ENCODE measurements at places on chromosomes 11 and 22.

DNA sequence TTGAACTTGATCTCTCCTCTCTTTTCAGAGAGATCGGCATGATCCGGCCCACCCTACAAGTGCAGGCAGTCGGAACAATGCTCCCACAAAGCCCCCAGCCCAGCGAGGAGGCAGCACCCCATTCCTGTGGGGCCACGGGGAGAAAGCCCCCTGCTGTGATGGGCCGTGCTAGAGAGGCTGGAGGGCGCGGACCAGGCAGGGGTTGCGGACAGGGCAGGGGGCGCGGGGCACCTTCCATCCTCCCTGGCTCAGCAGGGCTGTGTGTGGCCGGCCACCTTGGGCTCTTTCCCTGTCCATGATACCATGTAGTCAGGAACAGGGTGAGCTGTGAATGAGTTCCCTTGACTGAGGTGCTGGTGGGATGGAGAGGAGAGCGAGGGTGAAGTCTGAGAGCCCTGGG is 379.8 kb downstream of the BRD1 start:
- DNase-seq, result no peak

GRCh38 chr11:72686639-72687220 is 12.5 kb upstream of the PDE2A start:
- no peak for DNase-seq

- no peak for DNase-seq
Measured at GRCh38 chr11:121721961-121722360, 269.2 kb upstream of the SORL1-AS1 start.

GRCh38 chr11:70731271-70732022 is 333.1 kb downstream of the CTTN start:
- no peak for DNase-seq

DNA sequence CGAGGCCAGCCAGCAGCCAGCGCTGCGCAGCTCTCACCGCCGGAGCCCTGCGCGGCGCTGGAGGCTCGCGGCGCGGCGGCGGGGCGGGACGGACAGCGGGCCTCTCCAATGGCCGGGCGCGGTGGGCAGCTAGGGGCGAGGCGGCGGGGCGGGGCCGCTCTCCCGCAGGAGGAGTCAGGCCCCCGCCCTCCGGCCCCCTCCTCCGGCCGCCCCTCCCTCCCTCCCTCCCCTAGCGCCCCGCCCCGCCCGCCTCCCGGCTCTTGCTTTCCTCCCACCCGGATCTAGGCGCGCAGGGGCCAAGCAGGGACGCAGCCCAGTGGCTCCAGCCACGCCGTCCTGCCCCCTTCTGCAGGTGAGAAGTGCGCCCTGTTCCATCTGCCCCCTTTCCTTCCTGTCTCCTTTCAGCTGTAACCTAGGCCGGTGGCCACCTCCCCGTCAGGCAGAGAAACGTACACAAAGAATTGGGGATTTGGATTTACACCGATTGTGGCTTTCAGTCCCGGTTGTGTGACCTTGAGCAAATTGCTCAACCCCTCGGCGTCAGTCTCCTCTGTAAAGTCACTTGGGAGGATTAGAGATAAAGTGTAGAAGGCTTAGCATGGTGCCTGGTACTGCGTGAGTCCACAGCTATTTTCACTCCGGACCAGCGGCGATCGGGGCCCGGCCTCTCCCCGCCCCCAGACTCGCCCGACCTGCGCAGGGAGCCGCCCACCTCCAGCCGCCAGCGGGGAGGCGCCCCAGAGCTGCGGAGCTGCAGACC is at the start of gene FZD4:
Gene FZD4 (minus strand): TSS at position 35 of the 760 bp plus-strand sequence. CDS start 310 bp downstream, outside the sequence.
- no peak for DNase-seq

DNA sequence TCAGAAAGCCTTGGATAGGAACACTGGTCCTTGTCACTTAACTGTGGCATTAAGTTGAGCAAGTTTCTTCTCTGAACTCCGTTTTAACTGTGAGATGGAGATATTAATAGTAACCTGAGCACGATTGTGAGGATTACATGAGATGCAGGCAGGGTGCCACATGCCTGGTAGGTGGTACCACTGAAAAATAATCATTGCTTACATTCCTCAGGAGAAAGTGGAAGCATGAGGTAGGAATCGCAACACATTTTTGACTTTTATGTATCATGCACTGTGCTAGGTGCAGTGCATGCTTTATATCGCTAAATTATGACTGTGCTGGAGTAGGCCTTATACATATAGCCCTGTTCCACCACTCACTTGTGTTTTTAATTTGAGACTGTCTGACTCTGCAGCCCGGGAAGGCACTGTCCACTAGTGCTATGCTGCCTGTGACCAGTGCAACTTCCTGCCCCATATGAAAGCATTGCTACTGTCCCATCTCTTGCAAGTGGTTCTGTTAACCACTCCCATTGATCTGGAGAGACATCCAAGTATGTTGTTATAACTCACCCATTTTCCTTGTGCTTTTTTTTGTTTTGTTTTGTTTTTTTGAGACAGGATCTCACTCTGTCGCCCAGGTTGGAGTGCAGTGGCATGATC is 1.0 kb downstream of the UQCR10 start:
- no peak for DNase-seq

DNA sequence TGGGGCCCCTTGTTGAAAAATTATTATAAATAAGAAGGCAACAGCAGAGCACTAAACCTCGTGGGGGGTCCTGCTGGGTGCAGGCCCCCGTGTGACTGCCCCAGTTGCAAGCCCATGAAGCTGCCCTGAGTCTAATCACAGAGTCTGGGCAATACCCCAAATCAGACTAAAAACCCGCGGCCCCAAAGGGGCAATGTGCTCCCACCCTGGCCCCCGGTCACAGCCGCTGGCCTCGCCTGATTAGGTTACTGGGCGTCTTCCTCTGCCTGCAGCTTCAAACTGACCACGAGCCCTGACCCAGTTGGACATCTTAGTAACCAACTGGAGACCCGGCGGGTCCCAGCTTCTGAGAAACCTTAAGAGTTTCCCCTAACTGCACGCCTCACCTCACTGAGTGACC is 1.6 kb downstream of the CXCR5 start:
- DNase-seq, result no peak

DNA sequence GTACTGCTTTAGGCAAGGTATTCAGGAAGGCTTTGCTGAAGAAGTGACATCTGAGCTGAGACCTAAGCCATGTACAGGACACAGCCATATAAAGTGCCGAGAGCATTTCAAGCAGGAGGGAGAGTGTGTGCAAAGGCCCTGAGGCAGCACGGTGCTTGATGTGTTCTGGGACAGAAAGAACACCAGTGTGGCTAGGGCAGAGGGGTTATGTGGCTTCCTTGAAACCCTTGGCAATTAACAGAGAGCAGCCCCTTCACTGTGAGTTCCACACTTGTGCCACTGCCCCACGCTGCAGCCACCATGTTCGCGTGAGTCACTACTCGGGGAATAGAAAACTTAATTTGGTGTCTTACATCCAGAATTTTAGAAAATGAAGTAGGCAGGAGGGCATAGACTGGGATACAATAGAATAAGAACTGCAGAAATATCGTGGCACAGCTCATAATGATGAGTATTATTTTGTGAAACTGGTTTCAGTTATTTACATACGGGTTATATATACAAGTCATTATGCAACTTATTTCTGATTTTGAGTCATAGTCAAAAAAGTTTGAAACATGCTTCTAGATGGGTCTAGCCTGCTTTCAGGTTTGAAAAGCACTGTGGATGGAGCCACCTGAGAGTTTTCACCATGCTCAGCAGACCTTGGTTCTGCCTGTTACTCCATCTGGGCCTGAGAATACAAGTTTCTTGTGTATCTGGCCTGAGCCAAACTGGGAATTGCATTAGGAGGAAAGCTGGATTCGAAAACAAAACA is 11.8 kb downstream of the IL10RA start:
- DNase-seq, result no peak

GRCh38 chr11:10505278-10506007 is 35.5 kb downstream of the RNF141 start:
- no peak for DNase-seq

DNA sequence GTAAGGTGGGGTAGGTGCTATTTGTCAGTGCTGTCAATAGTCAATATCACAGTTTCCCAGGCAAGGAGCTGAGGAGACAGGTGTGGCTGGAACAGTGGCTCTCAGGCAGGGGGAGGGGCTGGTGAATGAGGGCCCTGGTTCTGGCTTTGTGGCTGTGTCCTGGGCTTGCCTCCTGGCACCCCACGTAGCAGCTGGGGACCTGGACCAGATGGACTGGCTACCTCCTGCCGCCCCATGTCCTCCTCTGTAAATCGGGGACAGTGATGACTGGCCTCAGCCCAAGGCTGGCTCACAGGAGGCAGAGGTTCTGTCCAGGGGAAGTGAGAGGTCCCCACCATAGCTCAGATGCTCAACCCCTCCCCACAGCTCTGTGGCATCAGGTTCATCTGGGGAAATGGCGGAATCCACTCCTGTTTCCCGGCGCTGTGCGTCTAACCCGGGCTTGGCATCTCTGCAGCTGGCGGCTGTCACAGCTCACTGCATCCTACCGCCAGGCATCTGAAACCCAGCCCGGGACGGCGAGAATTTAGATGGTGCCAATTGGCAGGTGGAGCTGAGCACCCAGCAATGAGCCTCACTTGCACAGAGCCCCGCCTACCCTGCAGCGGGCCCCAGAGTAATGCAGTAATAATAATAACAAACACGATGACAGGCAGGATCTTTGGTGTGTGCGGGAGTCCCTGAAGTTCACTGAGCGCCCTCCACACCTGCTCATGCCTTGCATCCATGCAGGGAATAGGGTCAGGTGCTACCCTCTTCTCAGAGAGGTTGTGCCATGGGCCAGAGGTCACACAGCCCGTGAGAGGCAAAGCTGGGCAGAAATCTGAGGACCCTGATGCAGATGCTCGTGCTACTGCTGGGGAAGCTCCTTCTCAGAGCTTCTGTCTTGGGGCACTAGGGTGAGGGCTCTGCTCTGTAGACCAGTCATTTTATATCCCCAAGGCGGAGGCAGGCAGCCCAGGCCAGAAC is 27.8 kb upstream of the SHISAL1 start:
- DNase-seq, result no peak

DNA sequence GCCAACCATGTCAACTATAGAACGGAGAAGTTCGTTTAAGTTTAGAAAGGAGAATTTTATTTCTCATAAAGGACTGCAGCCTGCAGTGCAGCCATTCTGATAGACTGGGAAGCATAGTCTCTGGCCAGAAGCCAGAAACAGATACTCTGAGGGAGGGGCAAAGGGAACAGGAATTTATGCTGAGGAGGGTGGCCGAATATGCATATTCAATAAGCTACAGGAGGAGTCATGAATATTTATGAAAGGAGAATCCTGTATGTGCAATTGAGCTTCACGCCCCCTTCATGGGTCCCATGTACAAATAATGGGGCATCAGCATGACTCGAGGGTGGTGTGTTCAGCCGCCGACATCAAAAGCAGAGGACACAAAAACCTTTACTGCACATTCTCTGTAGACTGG is 199.9 kb downstream of the CWF19L2 start:
- DNase-seq, result no peak

- no peak for DNase-seq
Measured at GRCh38 chr11:77789731-77790476, 30.6 kb downstream of the RSF1 start.

- no peak for DNase-seq
Measured at GRCh38 chr11:126098204-126098769, 35.6 kb upstream of the CDON start.

DNA sequence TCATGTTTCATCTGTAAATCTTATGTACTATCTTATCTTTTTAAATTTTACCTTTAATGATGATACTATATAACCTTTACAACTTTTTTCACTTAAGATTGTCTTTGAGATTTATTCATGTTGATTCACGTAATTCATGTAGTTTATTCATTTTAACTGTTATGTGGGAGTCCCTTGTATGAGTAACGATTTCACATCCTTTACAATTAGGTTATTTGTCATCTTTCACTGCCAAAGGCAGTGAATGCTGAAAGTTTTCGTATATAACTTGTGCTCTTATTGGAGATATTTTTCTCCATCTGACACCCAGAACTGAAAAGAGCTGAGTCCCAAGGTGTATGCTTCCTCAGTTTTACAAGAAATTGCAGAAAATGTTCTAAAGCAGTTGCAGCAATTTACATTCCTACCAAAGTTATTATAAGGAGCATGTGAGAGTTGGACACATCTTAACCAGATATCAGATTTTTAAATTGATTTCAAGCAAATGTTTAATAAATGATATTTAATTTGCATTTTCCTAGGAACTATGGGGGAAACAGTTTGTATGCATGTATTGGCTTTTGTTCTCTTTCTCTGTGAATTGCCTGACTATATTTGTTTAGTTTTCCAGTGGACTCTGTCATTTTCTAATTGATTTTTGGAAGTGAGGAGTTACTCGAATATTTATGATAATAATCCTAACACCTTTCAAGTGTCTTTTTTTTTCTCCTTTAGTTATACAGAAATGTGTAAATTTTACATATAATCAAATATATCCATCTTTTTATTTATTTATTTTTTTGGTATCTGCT is 6.4 kb downstream of the ARL14EP start:
- DNase-seq, result no peak

- no peak for DNase-seq
Measured at GRCh38 chr22:49928555-49929210, 10.2 kb downstream of the CRELD2 start.

GRCh38 chr11:68610452-68611116 is 73.8 kb upstream of the GAL start:
- DNase-seq, result no peak

DNA sequence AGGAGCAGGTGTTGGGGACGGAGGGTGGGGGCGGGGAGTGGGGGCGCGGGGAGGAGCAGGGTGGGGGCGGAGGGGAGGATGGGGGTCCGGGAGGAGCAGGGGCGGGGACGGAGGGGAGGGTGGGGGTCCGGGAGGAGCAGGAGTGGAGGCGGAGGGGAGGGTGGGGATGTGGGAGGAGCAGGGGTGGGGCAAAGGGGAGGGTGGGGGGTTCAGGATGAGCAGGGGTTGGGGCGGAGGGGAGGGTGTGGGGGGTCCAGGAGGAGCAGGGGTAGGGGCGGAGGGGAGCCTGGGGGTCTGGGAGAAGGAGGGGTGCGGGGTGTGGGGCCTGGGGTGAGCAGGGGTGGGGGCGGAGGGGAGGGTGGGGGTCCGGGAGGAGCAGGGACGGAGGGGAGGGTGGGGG is 17.1 kb downstream of the CRELD2 start:
- DNase-seq, result no peak

DNA sequence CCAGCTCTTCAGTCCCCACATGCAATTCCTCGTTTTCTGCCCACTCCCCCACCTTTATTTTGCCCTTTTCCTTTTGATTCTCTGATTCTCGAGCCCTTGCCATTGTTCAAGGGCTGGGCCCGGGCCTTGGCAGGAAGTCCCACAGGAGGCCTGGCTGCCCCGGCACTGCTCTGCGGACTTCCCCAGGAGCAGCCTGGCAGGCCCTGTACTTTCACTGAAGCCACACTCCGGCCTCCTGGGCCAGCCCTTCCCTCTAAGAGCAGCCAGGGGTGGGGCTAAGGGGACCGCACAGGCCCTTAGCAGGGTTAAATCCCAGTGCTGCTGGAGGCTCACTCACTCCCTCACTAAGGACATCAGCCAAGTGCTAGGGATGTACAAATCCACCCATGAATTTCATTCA is 4.1 kb downstream of the LRRC32 start:
- DNase-seq, result no peak

Measured in stimulated activated CD8-positive, alpha-beta memory T cell treated with anti-CD3 and anti-CD28 coated beads, Interleukin-15, amount 100 ng/mL, for 1 hour (primary cell).